ENCODE measurements at places on chromosomes 3 and 15.

DNA sequence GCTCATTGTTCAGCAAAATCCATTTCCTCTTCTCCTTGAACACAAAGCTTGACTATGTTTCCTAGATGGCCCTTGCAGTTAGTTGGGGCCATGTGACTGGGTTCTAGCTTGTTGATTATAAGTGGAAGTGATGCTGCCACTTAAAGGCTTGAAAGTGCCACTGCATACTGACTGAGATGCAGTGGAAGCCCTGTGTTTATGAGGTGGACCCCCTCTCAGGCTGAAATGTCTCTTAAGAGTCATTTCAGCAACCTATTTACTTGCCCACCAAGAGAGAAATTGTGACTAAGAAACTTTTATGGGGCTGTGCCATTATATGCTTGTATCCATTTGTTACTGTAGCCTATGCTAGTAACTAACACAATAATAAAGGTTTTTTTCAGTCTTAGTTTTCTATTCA is 8.4 kb upstream of the ANP32A start:
- DNase-seq = no peak

GRCh38 chr3:132418916-132419315 is 1.6 kb downstream of the DNAJC13 start:
- no peak for DNase-seq

DNA sequence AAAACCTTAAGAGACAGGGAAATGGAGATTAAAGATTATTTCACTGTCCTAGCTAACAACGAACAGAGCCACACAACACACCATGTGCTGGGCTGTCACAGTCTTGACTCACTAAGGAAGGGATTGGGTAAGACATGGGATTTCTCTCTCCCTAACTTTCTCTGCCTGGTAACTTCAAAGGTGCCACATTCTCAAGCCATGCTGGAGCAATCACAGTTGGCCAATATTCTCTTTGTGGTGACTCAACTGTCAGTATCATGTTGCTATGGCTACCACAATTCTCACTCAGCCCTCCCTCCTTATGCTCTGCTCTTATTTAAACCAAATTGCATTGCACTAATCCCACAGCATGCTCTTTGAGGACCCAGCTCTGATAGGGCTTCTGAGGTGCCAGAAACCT is 74.0 kb downstream of the OXNAD1 start:
- DNase-seq = peak; percentile 93

DNA sequence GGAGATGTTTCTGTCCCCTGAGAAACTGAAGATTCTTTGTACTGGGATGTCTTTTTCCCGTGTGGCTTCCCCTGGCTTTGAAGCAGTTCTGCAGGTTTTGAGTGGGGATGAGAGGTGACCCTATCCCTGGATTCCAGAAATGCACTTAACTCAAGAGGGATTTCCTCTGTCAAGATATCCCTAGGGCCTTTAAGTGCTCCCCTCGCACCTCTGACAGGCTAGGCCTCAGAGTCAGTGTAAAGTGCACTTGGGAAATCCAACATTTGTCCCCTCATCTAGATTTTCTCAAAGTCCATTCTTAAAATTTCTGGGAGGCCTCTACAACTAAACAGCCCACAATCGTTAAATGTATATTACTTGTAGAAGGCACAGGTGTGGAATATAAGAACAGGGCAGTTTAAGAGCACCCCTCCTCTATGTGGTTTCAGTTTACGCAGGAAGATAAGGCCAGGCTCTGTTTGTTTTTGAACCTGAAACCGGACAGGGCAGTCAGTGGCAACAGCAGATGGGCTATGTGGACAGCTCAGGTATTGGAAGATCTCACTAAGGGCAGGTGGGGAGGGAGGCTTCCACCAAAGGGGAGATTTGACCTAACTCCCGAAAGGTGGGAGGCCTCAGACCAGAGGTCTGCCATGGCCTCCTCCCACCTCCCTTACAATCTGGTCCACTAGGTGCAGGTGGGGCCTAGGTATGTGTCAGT is 4.8 kb downstream of the C3orf52 start:
- DNase-seq = no peak

- no peak for DNase-seq
Observed at GRCh38 chr3:52517796-52518722, 15.6 kb downstream of the NT5DC2 start.

DNA sequence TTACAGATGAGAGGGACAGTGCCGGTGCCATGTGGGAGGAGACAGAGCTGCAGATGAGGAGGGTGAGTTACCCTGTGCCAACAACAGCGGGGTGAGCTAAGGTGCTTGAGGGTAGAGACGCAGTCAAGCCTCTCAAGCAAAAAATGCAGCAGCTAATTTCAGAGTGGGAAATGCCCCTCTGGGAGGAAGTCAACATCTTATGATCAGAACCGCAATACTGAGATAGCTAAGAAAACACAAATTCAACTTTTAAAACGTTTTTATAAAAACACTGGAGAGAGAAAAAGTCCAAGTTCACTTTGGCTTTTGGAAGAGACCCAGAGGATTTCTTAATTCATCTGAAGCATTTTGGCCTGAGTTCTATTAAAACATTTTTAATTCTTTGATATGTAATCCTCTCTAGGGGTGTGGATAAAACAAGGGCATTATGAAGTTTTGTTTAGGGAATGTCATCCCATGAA is 319.2 kb downstream of the SLC9A9 start:
- no peak for DNase-seq

- DNase-seq = no peak
Observed at GRCh38 chr3:126837773-126838172, 133.7 kb downstream of the CHCHD6 start.

DNA sequence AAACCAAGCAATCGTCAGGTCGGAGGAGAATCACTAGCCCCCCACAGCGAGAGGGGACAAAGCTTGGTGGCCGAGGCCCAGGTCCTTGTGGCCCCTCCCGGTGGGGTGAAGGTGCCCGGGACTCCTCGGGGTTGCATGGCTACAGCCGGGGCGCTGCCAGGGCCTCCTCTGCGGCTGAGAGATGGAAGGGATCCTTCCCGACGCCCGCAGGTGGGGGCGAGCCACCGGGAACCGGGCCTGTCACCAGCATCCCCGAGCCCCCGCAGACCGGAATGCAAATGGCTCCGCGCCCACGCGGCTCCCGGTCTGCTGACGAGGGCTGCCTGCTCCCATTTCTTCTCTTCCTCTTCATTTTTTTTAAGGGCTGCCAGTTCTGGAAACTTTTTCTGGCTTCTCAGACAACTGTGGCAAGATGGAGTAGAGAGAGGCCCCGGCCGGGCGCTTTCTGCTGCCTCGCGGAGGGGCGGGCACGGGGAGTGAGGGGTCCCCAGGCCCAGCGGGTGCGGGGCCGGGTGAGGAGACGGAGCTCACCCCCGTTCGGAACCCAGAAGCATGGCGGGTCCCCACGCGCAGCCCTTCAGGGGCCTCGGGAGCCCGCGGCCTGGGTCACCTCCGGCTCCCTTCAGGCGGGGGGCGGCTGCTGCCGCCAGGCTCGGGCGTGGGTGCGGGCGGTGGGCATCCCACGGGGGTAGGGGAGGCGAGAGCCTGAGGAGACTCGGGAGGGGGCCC is 27.5 kb downstream of the MELTF start:
- DNase-seq = no peak

- no peak for DNase-seq
Observed at GRCh38 chr15:58274885-58275284, 136.7 kb downstream of the AQP9 start.

GRCh38 chr3:42961633-42962032 is 17.5 kb upstream of the GASK1A start:
- DNase-seq = peak; percentile 7

DNA sequence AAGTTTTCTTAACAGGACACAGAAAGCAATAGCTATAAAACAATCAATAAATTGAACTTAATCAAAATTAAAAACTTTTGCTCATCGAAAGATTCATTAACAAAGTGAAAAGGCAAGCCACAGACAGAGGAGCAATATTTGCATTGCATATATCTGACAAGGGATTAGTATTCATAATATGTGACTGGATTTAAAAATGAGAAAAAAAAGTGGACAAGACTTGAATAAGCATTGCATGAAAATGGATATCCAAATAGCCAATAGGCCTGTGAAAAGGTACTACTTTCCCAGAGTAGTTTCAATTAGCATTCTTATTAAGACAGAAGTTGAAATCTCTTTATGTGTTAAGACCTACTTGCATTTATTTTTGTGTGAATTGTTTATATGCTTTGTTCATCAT is 84.7 kb downstream of the CORO2B start:
- DNase-seq = no peak

GRCh38 chr15:81126892-81127291 is 7.2 kb upstream of the CFAP161 start:
- DNase-seq = no peak

DNA sequence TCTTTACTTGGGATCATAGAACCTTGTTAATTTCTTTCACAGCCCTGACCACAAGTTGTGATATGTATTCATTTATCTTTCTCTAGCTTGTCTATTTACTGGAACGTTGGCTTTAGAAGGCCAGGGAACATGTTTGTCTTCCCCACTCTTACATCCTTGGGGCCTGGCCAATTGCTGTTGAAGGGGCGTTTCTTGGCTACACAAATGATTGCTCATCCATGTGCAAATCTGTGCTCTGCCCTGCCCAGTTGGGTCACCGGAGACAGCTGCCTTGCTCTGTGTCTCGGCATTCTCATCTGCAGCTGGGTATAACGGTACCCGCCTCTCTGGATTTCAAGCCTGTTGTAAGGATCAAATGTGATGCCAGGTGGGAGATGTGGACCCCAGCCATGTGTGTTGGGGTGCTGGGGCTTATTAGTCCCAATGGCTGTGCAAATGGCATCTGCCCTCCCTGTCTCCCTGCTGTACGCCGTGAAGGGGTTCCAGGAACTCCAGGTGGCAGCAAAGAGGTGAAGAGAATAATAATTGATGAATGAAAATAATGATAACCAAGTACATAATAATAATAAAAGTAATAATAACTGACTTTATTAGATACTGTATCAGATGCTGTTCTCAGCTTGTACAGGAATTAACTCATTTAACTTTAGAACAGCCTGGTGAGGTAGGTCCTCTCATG is 24.0 kb upstream of the TLE3 start:
- DNase-seq = no peak

DNA sequence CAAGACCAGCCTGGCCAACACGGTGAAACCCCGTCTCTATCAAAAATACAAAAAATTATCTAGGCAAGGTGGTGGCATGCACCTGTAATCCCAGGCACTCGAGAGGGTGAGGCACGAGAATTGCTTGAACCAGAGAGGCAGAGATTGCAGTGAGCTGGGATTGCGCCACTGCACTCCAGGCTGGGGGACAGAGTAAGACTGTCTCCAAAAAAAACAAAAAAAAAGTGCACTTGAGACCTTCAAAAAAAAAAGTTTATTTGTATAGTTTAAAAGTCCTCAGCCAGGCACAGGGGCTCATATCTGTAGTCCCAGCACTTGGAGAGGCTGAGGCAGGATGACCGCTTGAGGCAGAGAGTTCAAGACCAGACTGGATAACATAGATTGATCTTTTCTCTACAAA is 2.1 kb downstream of the PBRM1 start:
- DNase-seq = no peak

- DNase-seq = no peak
Observed at GRCh38 chr3:59480486-59480995, 430.7 kb upstream of the CFAP20DC start.

DNA sequence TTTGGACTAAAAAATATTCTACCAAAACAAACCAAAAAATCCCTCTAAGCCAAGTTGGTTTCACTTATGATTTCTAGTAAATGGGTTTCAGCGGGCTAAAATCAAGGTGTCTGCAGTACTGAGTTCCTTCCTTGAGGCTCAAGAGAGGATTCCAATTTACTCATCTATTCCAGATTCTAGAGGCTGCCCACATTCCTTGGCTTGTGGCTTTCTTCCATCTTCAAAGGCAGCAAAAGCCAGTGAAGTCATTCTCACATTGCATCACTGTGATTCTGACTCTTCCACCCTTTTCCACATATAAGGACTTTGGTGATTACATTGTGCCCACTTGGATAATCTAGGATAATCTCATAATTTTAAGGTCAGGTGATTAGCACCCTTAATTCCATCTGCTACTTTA is 48.1 kb downstream of the DPPA2 start:
- DNase-seq = no peak

GRCh38 chr15:65077981-65078352 is 1.4 kb downstream of the KBTBD13 start:
- DNase-seq = no peak

DNA sequence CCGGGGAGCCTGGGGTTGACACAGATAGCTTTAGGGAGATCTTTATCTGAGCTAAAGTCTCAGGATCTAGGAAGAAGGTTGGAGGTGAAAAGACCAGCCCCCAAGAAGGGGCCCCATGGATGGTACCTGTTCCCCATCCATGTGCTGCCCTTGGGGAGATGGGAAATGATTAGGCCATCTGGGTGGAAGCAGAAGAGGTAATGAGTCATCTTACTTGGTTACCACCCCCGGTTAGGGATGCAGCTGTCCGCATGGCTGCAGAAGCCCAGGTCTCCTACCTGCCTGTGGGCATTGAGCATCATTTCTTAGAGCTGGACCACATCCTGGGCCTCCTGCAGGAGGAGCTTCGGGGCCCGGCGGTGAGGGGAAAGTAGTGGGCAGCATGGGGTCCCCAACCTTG is 3.1 kb upstream of the CPLX3 start:
- no peak for DNase-seq

GRCh38 chr3:61956236-61956635 is 394.9 kb downstream of the PTPRG start:
- no peak for DNase-seq
